Mesothelial cell of epicardium (in vitro differentiated cells): ENCODE measurements at places on chromosomes 12 and 14. TPM values are rescaled to one million over a fixed set of nuclear protein-coding genes. Genes with fewer than 3 reads are reported as not detected.

DNA sequence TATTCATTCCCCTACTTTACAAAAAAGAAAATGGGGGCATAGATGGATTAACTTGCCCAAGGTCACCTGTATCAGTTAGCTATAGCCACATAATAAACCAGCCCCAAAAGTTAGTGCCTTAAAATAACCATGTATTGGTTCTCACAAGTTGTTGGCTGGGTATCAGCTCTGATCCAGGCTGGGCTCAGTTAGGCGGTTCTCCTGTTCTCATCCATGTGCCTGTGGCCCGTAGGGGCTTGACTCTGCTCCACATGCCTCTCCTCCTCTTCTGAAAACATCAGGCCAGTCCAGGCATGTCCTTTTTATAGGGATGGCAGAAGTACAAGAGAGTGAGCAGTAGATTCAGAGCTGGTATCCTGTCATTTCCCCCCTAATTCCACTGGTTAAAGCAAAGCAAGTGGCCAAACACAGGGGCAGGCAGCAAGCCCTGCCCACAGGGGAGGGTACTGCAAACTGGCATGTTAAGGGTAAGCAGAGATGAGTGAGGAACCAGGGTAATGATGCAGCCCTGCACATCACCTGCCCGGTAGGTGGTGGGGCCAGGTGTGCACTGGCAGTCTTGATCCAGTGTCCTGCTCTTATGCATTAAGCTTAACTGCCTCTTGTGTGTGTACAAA lies 47.9 kb upstream of the TUNAR start:
- no peaks in the 10 kb centered on the region for H3K36me3 ChIP-seq
- DNase-seq = no peak
- no peak overlapping the region for H3K27ac ChIP-seq
- H3K4me3 ChIP-seq = no peak overlapping the region

DNA sequence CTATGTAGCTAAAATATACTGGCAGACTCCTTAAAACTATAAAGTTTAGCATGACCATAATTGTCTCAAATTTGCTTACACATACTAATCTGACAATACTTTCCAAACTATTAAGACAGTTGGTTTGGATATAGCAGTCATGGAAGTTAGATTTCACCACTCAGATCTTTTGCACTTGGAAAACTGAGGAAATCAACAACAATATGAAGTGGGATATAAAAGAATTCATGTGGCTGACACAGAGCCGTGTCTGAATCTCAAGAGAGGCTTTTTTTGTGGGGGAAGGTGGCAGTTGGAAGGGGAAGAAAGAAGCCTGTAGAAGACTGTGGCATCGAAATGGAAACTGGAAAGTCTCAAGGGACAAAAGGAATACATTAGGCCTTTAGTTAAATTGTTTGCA lies 166.6 kb upstream of the FLRT2 start:
- no peak overlapping the region for H3K4me3 ChIP-seq
- H3K4me1 ChIP-seq = peaks cover 4% of the 10 kb centered on the region
- H3K36me3 ChIP-seq = no peaks in the 10 kb centered on the region
- H3K27me3 ChIP-seq = no peaks in the 10 kb centered on the region
- no peak for DNase-seq
- H3K27ac ChIP-seq = no peak overlapping the region

Gene RNASE4
- 4.6 to 6.2 TPM (median 5.3 TPM) in 3 replicates for total RNA-seq

Gene SYNE3
- total RNA-seq = 1.5 to 1.9 TPM (median 1.6 TPM) in 3 replicates

Gene OR5AU1
- not detected in 3 replicates for total RNA-seq

- peaks cover 7% of the 10 kb centered on the region for H3K27me3 ChIP-seq
- H3K4me1 ChIP-seq = no peaks in the 10 kb centered on the region
- no peak overlapping the region for H3K4me3 ChIP-seq
- DNase-seq = no peak
These were observed 59.8 kb upstream of the VASH1 start for GRCh38 chr14:76701436-76701835.

- H3K4me3 ChIP-seq = no peak overlapping the region
- DNase-seq = no peak
- no peaks in the 10 kb centered on the region for H3K27me3 ChIP-seq
These were observed 80.2 kb downstream of the RMST start for GRCh38 chr12:97542666-97543280.

- no peaks in the 10 kb centered on the region for H3K36me3 ChIP-seq
- no peak for DNase-seq
- no peak overlapping the region for H3K4me3 ChIP-seq
- H3K4me1 ChIP-seq = no peaks in the 10 kb centered on the region
These were observed 37.8 kb upstream of the FICD start for GRCh38 chr12:108477055-108477880.

Gene KCNH3
- 1.8 to 2.5 TPM (median 2.3 TPM) in 3 replicates for total RNA-seq

DNA sequence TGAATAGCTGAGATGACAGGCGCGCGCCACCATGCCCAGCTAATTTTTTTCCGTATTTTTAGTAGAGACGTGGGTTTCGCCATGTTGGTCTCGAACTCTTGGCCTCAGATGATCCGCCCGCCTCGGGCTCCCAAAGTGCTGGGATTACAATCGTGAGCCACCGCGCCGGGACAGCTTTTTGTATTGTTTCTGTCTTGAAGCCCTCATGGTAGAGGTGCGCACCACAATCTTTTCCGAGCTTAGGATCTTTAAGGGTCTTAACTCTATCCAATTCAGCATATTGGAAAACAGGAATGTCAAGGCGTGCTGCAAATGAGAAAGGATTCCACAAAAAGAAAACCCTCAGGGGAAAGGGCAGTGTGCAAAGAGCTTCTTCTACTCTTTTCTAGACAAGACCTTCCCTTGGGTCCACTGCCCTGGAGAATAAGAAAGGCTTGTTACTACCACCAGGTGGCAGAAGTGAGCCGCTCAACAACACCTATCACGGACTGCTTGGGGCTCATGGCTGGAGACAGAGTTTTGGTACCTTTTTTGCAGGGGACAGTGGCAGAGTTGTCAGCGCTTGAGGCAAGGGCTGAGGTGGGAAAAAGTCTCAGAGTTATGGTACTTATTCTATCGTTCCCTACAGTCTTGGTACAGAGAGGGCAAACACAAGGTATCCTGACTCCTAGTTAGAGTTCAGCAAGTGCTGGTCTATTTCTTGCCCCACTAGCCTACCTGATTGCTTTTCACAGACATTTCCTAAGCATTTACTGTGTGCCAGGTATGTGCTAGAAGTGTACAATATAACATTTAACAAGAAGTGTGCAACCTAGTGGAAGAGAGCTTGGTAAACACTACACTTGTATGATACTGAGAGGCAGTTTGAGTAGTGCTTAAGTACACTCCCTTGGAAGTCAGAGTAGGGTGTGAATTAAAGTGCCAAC lies 16.4 kb upstream of the SP7 start:
- H3K27ac ChIP-seq = peak overlapping the region; percentile 2
- H3K36me3 ChIP-seq = no peaks in the 10 kb centered on the region
- no peaks in the 10 kb centered on the region for H3K27me3 ChIP-seq

Gene HAL
- 1.6 to 2.0 TPM (median 1.6 TPM) in 3 replicates for total RNA-seq

GRCh38 chr14:54979039-54979438 lies 47.9 kb downstream of the WDHD1 start:
- H3K36me3 ChIP-seq = no peaks in the 10 kb centered on the region
- H3K27me3 ChIP-seq = no peaks in the 10 kb centered on the region
- no peak overlapping the region for H3K27ac ChIP-seq
- DNase-seq = no peak
- H3K4me3 ChIP-seq = no peak overlapping the region
- H3K4me1 ChIP-seq = no peaks in the 10 kb centered on the region

- no peaks in the 10 kb centered on the region for H3K27me3 ChIP-seq
- no peak overlapping the region for H3K27ac ChIP-seq
- H3K4me3 ChIP-seq = no peak overlapping the region
- H3K36me3 ChIP-seq = peaks cover 14% of the 10 kb centered on the region
These were observed 107.8 kb upstream of the DDHD1 start for GRCh38 chr14:53260928-53261327.

DNA sequence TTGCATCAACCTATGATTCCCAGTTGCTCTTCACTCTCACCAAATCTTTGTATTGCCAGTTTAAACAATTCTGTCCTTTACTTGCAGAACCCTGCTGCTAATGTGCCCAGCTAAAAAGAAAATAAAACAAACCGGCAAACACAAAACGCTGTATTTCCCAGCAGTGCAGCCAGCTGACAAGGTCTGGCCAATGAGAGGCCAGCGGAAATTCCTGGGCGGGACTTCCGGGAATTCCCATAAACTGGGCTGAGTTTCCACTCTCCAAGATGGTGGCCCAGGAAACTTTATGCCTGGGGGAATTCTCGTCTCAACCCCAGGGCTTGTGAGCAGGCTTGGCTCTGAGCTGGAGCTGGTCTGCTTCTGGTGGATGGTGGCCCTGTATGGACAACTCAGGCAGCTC lies 807.3 kb upstream of the TMEM132C start:
- H3K4me3 ChIP-seq = no peak overlapping the region
- no peaks in the 10 kb centered on the region for H3K4me1 ChIP-seq
- DNase-seq = no peak
- no peak overlapping the region for H3K27ac ChIP-seq

DNA sequence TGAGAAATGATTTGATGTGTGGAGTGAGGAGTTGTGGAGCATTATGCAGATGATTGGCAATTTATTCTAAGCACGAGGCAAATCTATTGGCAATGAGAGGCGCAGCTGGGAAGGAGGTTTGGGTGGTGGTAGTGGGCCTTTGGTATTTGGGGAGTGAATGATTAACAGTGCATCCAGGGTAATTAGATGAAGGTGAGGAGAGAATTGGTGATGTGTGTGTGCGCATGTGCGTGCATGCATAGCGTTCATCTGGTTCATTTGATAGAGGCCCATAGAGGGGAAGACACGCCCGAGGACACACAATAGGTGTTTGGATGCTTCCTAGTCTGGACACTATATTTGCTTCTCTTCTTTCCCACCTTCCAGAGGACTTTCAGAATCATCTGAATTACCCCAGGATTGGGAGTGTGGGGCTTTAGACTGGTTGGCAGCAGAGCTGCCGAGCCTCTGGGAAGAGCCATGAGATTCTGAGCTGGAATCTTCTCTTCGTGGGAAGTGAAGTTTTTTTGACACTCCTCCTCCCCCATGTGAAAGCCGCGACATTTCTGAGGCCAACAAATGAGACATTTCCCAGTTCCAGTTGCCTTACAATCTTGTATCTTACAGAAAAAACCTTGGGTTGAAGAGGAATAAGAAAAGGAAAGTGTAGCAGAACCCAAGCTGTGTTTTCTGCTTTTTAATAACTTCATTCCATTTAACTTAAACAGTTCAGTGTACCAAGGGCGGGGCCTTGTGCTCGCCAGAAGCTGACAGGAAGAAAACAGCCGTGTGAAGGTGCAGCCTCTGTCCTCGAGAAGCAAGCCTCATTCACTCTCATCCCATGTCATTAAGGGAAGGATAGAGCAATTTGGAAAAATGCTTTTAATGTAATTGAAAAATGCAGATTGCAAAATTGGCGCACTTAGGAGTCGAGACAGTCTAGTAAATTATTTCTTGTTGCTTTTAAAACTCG lies 65.2 kb downstream of the SLC25A47 start:
- H3K27ac ChIP-seq = peak overlapping the region; percentile 59
- DNase-seq = no peak
- H3K4me3 ChIP-seq = no peak overlapping the region
- H3K36me3 ChIP-seq = no peaks in the 10 kb centered on the region
- H3K27me3 ChIP-seq = no peaks in the 10 kb centered on the region

DNA sequence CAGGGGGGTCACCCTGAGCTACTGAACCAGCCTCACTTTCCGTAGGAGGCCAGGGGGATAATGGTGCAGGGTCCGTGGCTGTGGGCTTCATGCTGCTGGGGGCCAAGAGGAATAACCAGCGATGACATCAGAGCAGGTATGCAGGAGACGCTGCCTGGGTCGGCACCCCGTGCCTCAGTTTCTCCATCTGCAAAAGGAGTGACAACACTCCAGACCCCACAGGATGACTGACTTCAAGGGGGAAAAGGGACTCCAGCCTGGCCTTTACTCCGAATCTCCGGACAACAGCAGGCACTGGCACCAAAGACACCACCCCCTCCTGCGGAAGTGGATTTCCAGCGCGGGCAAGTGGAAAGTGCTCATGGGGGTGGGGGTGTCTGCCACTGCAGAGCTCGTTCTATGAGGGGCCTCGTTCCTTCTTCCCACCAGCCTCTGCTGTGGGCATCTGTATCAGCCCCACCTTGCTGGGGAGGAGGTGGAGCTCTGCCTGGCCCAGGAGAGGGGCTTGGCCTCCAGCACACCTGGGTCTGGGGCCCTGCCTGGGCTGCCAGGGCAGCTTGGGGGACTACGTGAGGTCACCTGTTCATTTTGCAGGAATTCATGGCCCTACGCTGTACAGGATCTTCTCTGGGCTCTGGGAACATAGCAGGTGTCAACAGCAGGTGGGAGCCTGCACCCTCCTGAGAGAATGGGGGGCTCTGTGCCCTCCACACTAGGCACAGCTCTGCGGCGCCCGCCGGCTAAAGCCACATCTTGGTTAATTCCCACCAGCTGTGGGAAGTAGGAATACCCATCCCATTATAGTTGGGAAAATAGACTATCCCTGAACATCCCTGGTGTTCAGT lies 216.6 kb upstream of the C14orf180 start:
- H3K4me1 ChIP-seq = no peaks in the 10 kb centered on the region
- no peaks in the 10 kb centered on the region for H3K36me3 ChIP-seq
- no peak overlapping the region for H3K27ac ChIP-seq
- no peak overlapping the region for H3K4me3 ChIP-seq

DNA sequence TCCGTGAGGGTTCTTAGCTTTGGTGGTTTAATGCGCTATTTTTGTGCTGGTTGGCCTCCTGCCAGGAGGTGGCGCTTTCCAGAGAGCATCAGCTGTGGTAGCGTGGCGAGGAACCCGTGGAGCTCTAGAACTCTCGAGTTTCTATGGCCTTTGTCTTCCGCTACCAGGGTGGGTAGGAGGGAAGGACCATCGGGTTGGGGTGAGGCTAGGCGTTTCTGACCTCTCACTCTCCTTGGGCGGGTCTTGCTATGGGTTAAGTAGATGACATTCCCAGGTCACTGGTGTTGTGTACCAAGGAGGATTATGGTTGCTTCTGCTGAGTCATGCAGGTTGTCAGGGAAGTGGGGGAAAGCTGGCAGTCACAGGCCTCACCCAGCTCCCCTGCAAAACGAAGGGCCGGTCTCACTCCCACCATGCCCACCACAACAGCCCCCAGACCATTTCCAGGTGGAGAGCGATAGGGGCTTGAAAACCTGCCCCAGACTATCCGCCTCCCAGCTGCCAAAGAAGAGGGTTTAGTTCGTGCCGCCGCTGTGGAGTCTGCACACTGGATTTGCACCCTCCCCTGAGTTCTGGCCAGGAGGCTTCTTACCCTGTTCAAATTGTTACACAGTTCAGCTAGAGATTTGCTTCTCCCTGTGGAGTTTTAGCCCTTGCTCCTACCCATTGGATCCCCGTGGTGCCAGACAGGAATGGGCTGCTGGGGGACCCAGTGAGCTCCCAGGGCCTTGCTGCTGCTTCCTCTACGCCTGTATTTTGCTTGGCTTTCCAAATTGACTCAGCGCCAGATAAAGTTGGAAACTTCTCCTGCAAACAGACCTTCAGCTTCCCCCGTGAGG lies 21.9 kb downstream of the RNFT2 start:
- H3K4me3 ChIP-seq = peak overlapping the region; percentile 70
- peaks cover 20% of the 10 kb centered on the region for H3K36me3 ChIP-seq
- no peaks in the 10 kb centered on the region for H3K4me1 ChIP-seq
- no peaks in the 10 kb centered on the region for H3K27me3 ChIP-seq
- DNase-seq = no peak
- peak overlapping the region; percentile 55 for H3K27ac ChIP-seq

Gene B4GALNT1
- 0.34 to 0.78 TPM (median 0.35 TPM) in 3 replicates for total RNA-seq

- no peaks in the 10 kb centered on the region for H3K4me1 ChIP-seq
- H3K36me3 ChIP-seq = peaks cover 38% of the 10 kb centered on the region
- DNase-seq = no peak
- no peak overlapping the region for H3K27ac ChIP-seq
- no peaks in the 10 kb centered on the region for H3K27me3 ChIP-seq
These were observed 12.8 kb downstream of the TCHP start for GRCh38 chr12:109912855-109913321.

Gene RPL10L
- total RNA-seq = not detected in 3 replicates
